Activated CD4-positive, alpha-beta T cell treated with anti-CD3 and anti-CD28 coated beads, Interleukin-10, Interleukin-2, amounts not matched to agents 100 ng/mL and 50 ng/mL, durations not matched to agents 16 hours and 8 hours (primary cell): ENCODE measurements at places on chromosomes 1 and 21.

DNA sequence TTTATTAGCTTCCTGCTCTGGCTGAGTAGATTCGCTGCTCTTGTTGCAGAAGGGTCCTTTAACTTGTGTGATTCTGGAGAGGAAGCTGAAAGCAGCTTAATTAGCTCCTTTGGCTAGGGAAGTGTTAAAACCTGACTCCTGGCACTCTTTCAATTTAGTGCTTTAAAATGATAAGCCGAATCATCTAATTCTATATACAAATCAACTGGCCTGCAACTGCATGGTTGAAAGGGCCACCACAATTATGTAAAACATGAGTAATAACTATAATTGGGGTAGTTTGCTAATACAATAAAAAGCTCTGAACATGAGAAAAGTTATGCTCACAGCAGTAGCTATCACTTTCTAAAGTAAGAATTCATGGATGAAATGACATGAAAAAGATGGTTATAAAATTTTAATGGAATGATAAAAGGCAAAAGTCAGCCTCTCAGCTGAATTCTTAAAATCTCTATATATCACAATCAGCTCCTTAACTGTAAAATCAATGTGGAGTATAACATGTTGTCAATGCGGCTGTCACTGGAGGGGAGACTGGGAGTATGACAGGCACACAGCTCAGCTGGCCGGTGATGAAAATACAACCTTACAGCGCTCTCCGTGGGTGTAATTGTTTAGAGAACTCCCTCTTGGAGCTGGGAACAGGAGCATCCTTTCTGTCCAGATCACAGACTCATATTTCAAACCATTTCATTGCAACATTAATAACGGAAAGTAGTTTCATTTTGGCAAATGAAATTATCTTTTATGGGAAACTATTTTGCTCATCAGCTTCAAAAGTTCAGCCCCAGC lies 324.4 kb downstream of the KCTD3 start:
- no peak for DNase-seq

DNA sequence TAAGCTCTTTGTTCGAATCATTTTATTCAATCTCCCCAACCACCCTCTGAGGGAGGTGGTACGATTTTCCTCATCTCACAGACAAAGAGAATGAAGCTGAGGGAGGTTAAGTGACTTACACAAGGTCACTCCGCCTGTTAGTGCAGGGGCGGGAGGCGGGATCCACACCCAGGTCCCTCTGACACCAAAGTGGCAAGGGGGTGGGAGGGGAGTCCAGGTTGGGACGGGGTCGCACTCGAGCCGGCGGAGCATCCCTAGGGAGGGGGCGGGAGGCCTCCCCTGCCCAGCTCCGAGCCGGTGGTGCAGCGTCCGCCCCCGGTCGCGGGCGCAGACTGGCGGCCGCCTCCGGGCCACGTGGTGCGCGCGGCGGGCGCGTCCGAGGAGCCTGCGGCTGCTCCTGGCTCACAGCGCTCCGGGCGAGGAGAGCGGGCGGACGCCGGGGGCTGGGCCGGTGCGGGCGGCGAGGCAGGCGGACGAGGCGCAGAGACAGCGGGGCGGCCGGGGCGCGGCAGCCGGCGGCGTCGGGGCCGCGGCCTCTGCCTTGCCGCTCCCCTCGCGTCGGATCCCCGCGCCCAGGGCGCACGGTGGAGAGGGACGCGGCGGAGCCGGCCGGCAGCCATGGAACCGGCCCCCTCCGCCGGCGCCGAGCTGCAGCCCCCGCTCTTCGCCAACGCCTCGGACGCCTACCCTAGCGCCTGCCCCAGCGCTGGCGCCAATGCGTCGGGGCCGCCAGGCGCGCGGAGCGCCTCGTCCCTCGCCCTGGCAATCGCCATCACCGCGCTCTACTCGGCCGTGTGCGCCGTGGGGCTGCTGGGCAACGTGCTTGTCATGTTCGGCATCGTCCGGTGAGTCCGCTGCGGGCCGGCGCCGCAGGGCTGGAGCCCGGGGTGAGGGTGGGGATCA lies at the start of gene OPRD1:
Gene OPRD1 (plus strand): TSS at position 405 of the 903 bp plus-strand sequence. CDS start 214 bp downstream, at position 619.
- no peak for DNase-seq

DNA sequence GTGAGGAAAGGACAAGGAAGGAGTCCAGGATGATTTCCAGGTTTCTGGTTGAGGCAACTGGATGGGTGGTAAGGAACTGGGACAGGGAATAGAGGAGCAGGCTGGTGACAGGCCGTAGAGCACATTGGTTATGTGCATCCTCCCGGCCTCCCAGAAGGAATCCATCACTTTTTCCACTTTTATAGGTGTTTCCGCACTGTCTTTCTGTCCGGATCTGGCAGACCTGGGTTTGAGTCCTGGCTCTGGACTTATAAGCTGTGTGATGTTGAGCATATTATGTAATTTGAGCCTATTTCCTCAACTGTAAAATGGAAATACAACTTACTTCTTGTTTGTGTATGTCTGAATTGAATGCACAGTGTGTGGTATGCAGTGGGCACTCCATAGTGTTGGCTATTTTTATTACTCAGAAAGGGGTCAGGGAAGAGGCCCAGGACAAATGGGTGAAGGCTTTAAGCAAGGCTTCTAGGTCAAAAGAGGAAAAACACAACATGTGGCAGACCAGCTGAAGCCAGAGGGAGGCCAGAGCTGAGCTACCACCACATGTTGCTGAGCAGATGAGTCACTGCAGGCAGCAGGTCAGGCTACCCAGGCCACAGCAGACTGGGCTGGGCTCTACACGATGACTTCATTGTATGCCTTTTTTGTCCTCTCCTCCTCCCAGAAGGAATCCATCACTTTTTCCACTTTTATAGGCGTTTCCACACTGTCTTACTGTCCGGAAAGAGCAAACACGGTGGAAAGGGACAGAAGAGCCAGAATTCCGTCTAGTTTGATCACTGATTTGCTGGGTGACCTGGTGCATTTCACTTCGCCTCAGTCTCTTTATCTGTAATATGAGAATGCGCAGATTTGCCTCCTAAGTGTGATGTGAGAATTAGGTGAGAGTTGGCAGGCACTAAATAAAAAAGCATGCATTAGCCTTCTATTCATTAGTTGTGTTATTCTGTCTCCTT lies 791 bp upstream of the MAST2 start:
- peak; percentile 56 for DNase-seq

- DNase-seq, result no peak
Observed at GRCh38 chr1:237012788-237013383, 8.6 kb upstream of the MT1HL1 start.

GRCh38 chr1:64923294-64923718 lies 43.0 kb downstream of the JAK1 start:
- peak; percentile 56 for DNase-seq
